ENCODE measurements at places on chromosomes 2 and 18.

DNA sequence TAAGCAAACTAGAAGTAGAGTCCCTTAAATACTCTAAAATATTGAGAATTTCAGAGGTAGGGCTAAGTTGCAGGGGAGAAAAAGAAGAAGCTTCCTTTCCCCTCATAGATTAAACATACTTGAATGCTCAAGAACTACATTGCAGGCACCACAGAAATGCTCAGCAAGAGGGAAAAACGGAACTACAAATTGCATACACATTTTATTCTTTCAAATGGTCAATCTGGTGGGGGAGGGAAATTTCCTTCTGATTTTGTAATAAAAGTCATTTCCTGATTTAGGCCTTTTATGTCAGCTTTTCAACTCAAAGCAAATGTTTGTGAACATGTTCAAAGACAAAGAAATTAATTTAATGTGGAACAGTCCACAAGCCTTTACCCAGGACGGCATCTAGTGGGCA, 33.0 kb downstream of the FARSB start:
- DNase-seq: no peak

GRCh38 chr2:241885946-241886643, 16.6 kb downstream of the RTP5 start:
- DNase-seq: no peak

DNA sequence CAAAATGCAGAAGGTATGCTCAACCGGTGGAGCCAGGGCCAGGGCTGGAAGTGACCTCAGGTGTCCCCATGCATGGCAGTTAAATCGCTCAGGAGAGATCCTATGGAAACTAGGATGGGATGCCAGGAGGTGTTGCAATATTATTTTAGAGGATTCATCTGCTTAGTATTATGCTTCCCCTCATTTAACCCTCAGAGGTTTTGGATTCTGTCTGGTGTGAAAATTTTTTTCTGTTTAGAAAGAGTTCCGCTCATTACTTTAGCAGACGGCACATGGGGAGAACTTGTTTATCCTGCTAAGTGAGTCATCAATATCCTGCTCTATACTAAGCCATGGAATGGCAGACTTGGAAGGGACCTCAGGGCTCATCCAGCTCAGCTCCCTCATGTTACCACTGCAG, 42.5 kb downstream of the TRIB2 start:
- DNase-seq: no peak

DNA sequence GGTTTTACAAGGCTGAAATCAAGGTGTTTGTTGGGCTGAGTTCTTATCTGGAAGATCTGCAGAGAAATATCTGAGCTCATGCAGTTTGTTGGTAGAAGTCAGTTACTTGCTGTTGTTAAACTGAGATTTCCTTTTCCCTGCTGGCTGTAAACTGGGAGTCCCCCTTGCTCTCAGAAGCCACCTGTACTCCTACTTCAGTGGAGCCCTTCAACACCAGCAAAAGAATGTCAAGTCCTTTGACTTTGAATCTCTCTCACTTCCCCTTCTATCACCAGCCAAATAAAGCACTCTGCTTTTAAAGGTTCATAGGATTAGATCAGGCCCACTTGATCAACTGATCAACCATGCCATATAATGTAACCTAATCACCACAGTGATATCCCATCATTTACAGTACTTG, 252.2 kb upstream of the CDH7 start:
- no peak for DNase-seq

DNA sequence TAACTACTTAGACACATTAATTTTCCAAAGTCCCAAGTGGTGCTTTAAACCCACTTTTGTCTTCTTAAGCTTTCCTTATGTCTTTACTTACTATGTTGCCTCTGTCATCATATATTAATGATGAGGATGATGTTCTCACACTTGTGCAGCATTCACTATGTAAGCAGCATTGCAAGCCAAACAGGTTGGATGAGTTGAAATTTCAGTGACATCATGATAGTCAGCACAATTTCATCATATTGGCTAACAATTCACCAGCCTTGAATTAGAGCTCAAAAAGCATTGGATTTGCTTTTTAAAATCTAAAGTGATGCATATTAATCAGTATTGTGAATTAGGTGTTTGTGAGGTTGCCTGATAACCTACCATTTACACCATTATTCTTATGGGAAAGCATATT, 7.7 kb downstream of the APLF start:
- DNase-seq: no peak

DNA sequence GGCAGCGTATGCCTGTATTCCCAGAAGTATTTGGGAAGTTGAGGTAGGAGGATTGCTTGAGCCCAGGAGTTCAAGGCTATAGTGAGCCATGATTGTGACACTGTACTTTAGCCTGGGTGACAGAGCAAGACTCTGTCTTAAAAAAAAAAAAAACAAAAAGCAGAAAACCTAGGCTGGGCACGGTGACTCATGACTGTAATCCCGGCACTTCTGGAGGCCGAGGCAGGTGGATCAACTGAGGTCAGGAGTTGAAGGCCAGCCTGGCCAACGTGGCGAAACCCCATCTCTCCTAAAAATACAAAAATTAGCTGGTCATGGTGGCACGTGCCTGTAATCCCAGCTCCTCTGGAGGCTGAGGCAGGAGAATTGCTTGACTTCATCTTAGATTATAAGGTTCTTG, 46.4 kb downstream of the MTA3 start:
- no peak for DNase-seq

- no peak for DNase-seq
Measured at GRCh38 chr2:143171817-143172216, 42.6 kb downstream of the ARHGAP15 start.

DNA sequence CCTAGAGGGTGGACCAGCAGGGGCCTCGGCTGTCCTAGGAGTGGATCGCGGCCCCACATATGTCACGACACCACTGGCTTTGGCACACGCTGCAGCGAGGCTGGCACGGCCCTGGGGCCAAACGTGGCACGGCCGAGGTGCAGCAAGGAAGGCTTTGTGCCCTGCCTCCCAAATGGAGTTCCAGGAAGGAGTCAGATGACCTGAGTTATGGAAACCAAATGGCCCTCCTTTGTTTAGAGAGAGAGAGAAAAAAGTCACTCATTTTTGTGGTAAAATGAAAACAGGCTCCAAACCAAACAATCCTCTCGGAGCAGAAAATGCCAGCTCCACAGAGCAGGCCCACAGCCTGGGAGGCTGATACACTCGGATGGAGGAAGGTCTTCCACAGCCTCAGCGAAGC, 105.6 kb downstream of the ANTXR1 start:
- no peak for DNase-seq

- DNase-seq: no peak
Measured at GRCh38 chr2:168814939-168815907, 12.8 kb downstream of the NOSTRIN start.

DNA sequence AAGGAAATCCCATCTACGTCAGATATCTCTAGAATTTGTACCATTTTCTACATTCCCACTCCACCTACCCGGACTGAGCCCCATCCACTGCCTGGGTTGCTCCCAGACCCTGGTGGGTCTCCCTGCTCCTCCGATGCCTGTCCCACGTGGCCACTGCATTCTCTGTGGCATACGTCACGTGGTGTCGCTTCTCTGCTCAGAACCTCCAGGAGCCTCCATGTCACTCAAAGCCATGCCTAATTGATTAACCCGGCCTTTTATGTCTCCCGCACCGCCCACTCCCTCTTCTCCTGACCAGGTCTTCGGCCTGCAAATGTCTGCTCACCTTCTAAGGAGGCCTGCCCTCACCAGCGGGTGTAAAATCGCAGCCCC, 176.6 kb downstream of the HDAC4 start:
- DNase-seq: no peak

GRCh38 chr18:64713284-64713683, 564.4 kb upstream of the LINC00305 start:
- DNase-seq: no peak

DNA sequence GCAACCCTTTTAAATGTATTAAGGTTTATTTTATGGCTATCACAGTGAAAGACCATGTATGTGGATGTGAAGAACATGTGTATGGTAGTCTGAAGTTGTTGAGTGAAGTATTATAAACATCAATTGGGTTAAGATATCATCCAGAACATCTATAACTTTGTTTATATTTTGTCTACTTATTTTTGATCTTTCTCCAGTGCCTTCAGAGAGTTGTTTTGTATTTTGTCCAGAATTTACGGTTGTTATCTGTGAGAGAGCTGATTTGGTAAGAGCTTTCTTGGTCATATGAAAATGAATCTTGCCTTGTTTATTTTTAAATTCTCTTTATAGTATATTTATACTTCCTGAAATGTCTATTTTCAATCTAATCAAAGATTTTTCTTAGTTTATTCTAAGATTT, 573.7 kb upstream of the POU3F3 start:
- no peak for DNase-seq

DNA sequence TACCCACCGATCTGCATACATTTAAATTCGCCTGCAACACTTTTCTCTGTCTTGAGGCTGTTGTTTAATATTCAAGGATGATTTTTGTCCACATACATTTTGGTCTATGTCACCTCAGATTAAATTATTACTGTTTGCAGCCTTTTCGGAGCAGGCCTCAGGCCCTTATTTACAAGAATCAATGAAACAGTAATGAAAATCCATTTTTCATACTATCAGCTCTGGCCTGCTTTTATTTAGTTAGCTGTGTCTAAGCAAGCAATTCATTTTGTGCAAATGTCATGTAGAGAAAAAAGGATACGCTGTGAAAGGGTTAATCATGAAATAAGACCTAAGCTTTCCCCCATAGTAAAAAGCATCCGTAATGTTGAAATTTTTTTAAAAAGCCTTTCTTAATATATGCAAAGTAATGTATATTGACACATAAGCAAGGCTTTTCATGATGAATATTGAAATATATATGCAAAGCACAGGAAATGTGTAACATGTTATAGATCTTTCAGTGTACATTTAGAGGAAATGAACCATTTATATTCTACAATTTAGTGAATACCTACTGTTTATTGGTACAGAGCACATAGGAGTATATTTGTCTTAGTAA, 1135.3 kb upstream of the ZEB2 start:
- no peak for DNase-seq

DNA sequence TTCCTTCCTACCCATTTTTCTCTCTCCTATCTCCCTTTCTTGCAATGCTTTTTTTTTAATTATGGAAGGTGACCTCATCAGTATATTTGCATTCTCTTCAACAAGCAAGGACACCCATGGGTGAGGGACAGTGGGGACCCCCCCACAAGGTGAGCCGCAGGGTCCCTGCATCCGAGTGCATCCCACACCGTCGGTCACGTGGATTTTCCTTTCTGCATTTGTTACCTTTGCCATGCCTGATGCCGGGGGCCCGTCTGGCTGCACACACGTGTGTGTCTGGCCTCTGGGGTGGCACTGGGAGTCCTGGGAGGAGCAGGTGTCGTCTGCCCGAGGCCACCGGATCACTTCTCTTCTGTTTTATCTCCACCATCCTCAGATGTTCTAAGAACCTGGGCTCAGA, 30.1 kb upstream of the SNTG2 start:
- no peak for DNase-seq

DNA sequence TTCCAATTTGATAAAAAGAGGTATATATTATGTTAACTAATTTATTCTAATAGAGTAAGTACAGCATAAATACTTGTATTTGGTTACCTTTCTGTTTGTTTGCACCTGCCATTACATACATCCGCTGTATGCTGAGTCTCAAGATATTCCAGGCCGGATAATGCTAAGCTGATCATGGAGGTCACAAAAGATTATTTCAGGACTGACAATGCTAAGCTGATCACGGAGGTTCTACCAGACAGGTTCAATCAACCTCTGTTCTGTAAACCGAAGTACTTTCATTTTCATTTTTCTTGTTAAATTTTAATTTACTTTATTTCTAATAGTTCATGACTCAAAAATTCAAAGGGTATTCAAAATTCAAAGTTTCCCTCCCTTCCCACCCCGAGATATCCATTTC, 31.1 kb downstream of the PNO1 start:
- no peak for DNase-seq

DNA sequence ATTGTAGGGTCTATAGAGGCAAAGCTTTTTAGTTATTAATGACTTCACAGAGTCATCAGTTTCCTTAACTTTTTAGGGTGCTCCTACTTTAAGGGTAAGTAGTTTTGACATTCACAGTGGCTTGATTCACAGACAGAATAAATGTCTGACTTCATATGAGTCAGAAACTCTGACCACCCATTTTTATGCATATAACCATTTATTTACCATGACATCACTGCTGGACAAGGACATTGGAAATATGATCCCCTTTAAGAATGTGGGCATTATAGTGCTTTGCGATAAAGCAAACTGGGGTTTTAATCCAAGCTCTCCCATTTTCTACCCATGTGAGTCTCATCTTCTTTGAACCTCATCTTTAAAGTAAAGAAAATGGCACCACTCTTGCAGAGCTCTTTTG, 162.0 kb upstream of the MC4R start:
- DNase-seq: no peak

GRCh38 chr2:33484042-33484621, 7.7 kb downstream of the RASGRP3 start:
- DNase-seq: no peak

- no peak for DNase-seq
Measured at GRCh38 chr18:75554644-75555185, 127.2 kb upstream of the SMIM21 start.

DNA sequence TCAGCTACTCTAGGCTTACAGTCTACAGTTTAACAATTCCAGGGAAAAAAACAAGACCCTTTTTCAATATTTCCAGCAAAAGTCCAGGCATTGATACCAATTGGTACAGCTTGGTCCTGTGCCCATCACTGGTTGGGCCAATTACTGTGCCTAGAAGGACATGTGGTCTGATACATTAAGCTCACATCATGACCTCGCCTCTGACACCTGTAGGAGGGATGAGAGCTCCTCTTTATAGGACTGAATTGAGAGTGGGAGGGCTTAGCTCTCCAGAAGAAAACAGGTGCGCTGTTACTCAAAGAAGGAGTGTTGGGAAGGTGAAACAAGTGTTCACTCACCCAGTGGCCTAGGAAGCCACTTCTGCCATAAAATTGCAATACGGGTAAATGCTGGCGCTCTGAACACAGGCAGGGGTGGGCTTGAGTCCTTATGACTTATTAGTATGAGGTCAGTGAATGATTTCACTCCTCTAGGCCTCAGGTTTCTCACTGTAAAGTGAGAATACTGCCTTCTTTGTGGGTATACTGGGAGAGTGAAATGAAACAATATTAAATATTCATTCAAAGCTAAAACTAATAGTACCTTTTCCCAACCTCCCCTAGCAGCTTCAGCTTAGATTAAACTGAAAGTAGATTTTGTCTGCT, 49.7 kb downstream of the RABL2A start:
- DNase-seq: no peak
